ENCODE measurements at places on chromosomes 13 and 19. TPM values are rescaled to one million over a fixed set of nuclear protein-coding genes. Genes with fewer than 3 reads are reported as not detected.

The ZNF442 gene
- 2.8 TPM for total RNA-seq

- DNase-seq: no peak
Observed at GRCh38 chr13:79084802-79085424, 321.1 kb downstream of the RBM26 start.

- no peak for DNase-seq
Observed at GRCh38 chr19:38264486-38265212, at the start of gene SPINT2. TSS of gene SPINT2 (plus strand) at chr19:38264573. CDS start at chr19:38264893, 320 bp downstream.

GRCh38 chr13:89791971-89792630 is 1555.4 kb upstream of the MIR17HG start:
- no peak for DNase-seq

- no peak for DNase-seq
Observed at GRCh38 chr19:47637550-47637949, 28.6 kb downstream of the BICRA start.

DNA sequence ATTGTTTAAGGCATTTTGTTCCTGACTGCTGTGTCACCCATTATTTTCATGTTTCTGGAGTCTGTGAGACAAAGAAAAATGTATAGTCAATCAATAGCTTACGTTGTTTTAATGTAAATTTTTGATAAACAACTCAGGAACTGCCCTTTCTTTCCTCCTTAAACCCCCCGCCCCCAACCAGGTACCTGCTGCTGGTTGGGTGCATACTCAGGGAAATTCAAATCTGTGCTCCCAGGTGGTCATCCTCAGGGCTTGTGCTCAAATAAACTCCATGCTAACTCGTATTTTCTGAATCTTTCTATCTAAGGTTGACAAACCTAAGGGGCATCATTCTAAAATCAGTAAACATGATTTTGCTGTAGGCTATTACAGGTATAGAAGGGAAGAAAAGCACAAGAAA is 4.1 kb upstream of the CDC16 start:
- DNase-seq: no peak

- DNase-seq: no peak
Observed at GRCh38 chr13:99630269-99630898, 129.1 kb downstream of the TM9SF2 start.

- no peak for DNase-seq
Observed at GRCh38 chr13:79227418-79227817, 178.6 kb downstream of the RBM26 start.

GRCh38 chr19:42466521-42467182 is 23.9 kb upstream of the CXCL17 start:
- no peak for DNase-seq

GRCh38 chr13:33785384-33785783 is 32.6 kb upstream of the RFC3 start:
- no peak for DNase-seq

DNA sequence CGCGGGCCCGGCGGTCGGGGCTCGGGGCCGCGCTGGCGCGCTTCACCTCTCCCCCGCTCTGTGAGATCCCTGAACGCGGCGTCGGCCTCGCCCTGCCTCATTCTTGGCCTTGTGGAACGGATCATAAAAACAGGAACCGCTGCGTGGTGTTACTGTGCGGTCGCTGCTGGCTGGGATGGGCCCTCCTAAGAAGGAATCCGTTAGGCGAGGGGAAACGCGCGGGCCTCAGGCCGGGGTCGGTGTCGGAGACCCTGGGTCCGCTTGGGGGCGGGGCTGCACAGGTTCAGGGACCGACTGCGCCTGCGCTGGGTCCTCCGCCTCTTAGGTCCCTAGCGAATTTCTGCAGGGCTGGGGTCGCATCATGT is 381 bp downstream of the CKAP2 start:
- peak; percentile 81 for DNase-seq

DNA sequence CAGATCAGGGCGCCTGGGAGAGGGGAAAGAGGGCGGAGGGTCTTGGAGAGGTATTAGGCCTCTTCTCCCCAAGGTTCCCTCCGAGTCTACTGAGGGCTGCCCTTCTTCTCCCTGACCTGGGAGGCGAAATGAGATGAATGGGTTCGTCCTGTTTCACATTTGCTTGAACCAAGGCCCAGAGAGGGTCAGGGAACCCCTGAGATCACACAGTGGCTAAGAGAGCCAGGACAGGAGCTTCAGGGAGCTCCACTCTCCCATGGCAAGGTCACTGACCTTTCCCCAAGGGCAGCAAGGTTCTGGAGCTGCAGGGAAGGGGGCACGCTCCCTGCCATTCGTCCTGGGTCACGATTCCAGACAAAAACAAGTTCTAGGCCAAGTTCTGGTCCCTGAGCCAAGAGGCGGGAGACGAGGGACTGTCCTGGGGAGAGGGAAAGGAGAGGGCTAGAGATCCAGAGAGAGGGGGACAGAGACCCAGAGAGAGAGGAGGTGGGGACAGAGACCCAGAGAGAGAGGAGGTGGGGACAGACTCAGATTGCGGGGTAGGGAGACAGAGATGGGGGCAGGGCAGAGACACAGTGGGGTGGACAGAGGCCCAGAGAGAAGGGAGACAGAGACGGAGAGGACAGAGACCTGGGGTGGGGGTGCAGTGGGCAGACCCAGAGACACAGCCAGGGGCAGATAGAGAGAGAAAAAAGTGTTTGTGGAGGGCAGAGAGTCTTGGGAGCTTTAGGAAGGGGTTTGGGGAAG is 541 bp downstream of the ASPDH start:
- DNase-seq: no peak
